ENCODE measurements at places on chromosomes 3 and 15.
A peak's percentile ranks its signal among the peaks of the same experiment; 100 is the strongest.

- DNase-seq, result no peak
Measured at GRCh38 chr3:189305412-189305811, 133.6 kb downstream of the TPRG1 start.

DNA sequence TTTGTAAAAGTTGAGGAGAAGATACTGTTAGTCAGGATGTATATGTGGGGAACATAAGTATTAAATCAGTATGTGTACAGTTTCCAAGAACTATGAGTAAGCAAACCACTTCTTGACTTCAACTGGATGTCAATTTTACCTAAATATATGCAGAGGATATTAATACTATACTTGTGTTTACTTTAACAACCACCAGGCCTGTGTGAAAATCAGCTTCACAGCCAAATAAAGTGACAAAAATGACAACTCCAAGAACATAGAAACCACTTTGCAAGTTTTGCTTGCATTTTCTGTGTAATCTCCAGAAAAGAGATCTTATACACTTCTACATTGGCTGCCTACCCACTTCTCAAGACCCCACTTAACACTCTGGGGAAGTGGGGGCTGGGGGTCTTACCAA lies 293.3 kb upstream of the RORA start:
- no peak for DNase-seq

- no peak for DNase-seq
Measured at GRCh38 chr3:21901484-21901883, 150.5 kb upstream of the ZNF385D start.

GRCh38 chr3:122961146-122961545 lies 66.4 kb downstream of the SEMA5B start:
- DNase-seq, result no peak

DNA sequence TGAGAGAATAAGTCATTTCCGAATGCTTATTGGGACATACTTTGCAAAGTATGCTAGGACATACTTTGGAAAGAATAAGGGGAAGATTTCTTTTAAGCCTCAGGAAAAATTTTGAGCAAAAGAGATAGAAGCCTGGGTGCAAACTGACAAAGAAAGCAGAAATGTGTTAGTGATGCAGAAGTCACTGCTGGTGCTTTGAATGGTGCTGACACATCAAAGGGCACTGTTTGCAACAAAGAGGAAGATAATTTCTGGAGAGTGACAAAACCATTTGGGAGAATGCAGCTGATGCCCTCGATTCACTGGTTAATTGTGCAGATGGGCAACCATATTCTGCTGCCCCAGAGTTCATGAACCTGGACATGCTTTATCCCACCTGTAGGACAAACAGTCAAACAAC lies 11.0 kb upstream of the RAP2B start:
- no peak for DNase-seq

DNA sequence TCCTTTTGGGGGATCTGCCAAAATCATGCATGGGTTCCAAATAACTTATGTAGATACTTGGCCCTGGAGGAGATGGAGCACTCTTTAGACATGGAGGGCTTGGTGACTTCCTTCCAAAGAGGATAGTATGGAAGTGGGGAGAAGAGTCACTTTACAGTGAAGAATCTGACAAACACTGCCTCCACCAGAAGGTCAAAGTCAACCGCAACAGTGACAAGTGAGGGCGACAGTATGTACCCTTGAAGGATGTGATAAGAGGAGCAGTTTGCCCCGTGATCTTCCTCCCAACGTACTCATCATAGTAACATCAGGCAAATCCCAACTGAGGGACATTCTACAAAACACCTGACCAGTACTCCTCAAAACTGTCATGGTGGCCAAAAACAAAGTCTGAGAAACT lies 62.0 kb downstream of the LMCD1 start:
- no peak for DNase-seq

- DNase-seq, result no peak
Measured at GRCh38 chr3:51380601-51381332, 4.3 kb upstream of the MANF start.

GRCh38 chr3:128133273-128133883 lies 9.8 kb upstream of the RUVBL1 start:
- DNase-seq, result peak; percentile 32

DNA sequence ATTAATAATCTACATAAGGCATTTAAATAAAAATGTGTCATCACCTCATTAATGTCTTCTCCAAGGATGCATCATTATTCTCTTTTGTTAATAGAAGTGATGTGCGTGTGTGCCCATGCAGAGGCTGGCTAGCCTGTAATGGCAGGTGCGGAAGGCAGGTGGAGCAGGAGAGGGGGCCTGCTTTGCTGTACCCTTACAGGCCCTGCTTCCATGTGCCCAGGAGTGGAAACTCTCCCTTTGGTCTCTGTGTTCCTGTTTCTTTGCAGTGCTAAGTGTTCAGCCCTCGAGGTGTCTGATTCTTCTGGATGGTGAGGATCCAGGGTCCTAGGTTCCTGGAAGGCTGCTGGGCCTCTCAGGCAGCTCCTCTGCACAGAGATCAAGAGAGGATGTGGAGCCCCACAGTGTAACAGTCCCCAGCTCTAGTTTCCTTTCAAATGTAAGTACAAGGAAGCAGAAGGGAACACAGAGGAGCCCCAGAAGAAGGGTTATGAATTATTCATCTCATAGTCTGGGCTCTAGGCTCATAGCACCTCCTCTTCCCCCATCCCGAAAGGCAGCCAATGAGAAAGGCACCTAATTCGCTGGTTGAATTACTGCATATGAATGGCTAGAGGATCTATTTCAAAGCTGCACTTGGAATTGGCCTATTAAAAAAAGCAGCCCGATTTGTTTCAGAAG lies 39.2 kb upstream of the AGBL1 start:
- no peak for DNase-seq

DNA sequence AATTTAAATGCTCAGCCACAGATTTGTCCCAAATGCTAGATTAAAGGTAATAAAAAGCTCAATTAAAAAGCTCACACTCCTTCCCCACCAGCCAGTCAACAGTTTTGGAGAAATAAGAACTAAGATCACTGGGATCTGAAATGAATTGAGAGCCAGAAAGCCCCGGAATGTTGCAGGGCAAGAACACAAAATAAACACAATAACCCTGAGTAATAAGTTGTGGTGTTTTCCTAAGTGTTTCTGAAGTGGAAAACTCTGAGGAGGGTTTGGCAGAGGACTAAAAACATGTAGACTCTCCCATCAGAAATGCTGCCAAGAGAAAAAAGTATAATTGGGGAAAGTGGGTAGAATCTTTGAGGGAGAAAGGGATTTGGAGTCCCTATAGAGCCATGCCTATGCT lies 127.8 kb downstream of the ABI3BP start:
- no peak for DNase-seq

GRCh38 chr3:53072653-53073552 lies 27.0 kb upstream of the SFMBT1 start:
- peak; percentile 87 for DNase-seq

- peak; percentile 1 for DNase-seq
Measured at GRCh38 chr3:160754371-160754854, 1.6 kb upstream of the PPM1L start.

GRCh38 chr3:143343944-143344343 lies 224.4 kb downstream of the CHST2 start:
- DNase-seq, result no peak

DNA sequence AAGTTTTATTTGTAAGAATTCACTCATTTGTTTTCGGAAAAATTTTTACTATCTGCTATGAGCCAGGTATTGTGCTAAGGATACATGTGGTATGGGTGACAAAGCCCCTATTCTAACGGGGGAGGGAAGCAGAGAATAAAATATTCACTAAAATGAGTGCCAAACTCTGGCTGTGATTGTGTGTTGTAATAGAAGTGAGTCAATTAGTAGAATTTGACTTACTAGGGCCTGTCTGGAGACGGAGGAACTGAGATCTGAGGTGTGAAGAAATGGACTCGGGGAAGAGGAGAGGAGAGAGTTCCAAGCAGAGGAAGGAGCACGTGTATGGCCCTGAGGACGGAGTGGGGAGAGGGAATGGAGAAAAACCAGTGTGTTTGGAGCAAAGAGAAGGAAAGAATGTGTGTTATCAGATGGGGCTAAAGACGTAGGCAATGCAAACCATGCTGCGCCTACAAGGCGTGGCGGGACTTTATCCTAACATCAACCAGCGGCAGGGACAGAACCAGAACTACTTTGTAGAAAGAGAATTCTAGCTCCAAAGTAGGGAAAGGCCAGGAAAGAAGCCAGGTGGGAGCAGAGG lies 89.1 kb downstream of the OSBPL10 start:
- DNase-seq, result no peak

DNA sequence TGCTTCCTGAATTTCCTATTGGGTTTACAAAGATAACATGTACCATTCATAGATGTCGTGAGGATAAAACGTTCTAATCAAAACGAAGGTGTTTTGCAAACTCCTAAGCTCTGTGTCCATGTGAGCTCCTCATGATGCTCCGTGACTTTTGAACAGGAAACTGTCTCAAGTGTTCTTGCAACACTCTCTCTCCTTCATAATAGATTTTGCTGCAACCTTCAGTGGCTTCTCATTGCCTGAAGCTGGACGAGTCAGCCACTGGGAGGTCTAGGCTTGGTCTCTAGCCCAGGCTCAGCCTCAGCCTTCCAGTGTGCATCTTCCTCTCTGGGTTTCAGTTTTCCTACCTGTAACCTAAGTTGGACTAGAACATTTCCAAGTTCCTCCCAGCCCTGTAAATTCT lies 18.7 kb upstream of the BCL2A1 start:
- no peak for DNase-seq

DNA sequence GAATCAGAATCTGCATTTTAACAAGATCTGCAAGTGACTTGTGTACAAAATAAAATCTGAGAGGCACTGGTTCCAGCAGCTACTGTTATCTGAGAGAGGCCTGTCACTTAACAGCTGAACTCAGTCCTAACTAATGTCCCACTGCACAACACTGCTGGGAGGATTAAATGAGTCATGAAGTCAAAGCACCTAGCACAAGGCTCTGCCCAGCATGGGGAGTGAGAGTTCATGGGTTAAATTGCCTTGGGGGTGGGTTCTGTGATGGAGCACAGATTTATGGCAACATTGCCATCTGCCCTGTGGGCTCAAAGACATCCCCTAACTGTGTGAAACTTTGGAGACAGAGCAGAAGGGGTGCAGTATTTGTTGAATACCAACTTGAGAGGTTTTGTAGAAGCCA lies 250.9 kb downstream of the PLCL2 start:
- no peak for DNase-seq

- DNase-seq, result no peak
Measured at GRCh38 chr15:63369781-63370180, 11.9 kb downstream of the CA12 start.

DNA sequence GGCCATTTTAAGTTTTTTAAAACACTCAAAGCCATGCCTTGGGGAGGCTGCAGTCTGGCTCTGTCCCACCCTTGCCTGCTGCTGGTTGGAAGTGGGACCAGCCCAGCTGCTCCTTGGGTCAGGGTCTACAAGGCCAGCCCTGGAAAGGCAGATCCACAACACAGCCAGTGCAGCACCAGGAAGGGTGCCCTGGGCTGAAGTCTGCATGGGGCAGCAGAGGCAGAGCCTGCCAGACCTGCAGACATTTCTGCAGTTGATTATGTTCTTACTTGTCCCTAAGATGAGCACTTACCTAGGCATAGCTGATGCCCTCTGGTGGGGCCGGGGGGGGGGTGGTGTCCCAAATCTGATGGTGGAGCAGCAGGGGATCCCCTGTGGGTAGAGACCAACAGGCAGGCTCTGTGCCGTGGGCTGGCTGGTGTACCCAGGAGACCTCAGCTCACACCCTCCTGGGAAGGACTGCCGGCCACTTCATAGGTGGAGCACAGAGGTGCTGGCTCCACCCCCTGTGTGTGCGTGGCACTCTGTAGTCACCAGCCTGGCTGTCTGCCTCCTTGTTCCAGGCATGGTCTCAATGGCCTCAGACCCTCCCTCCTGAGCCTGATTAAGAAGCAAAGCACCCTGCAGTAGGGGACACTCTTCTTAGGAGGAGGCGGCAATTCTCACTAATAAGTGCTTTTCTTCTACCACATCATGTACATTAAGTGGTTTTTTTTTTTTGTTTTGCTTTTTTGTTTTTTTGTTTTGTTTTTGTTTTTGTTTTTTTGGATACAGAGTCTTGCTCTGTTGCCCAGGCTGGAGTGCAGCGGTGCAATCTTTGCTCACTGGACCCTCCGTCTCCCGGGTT lies 97.4 kb upstream of the KLF13 start:
- DNase-seq, result no peak

GRCh38 chr15:60477164-60477563 lies 1.8 kb downstream of the ICE2 start:
- no peak for DNase-seq

- no peak for DNase-seq
Measured at GRCh38 chr3:39192490-39193092, at the start of gene XIRP1. XIRP1 (minus strand) TSS chr3:39192595; CDS start chr3:39189445, 3,150 bp downstream.

GRCh38 chr3:10774129-10774670 lies 41.8 kb upstream of the SLC6A11 start:
- DNase-seq, result no peak

DNA sequence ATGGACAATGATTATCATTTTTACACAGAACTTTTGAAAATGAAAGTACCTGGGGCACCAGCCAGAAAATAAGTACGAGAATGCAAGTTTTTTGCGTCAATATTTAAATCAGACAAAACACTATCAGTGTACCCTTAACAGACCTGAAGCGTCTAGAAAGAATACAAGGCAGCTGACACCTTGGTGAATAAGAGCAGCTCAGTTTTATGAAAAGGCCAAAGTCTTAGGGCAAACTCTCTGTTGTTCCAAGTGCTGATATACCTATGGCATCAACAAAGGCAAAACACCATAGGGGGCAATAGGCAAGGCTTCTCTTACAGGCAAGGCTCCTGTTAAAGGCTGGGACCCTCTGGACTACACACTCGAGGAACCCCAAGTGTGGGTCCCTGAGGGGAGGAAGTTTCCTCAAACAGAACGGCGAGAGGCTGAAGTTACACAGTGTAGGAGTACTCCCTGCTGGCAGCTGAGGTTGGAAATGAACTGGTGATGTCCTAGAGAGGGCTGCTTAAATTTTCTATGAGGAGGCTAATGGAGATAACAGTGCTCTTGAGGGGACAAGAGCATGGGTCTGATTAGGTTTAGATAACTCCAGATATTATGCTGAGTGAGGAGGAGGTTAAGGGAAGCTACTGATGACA lies 291.0 kb downstream of the TIGIT start:
- DNase-seq, result no peak

DNA sequence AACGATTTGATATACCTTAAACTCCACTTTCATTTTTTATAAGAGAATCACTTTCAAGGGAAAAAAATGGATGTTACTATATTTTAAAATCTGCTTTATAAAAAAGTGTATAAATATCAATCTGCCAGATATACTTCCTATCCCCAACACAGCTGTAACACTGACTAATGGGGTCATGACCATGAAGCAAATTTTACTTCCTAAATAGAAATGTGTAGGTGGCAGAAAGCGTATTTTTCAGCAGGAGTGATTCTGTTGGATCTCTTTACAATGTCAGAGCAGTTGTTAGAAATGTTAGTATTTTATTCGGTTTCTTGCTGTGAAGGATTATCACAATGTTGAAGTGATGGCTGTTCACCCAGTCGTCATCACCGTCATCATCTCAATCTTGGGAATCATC lies 5.5 kb upstream of the C15orf40 start:
- no peak for DNase-seq
